ENCODE measurements at places on chromosomes 1 and 21. TPM values are rescaled to one million over a fixed set of nuclear protein-coding genes. Genes with fewer than 3 reads are reported as not detected.

GRCh38 chr21:36602735-36603134 is 96.2 kb upstream of the SIM2 start:
- DNase-seq: no peak

Gene DESI2
- 31.1 TPM for total RNA-seq

DNA sequence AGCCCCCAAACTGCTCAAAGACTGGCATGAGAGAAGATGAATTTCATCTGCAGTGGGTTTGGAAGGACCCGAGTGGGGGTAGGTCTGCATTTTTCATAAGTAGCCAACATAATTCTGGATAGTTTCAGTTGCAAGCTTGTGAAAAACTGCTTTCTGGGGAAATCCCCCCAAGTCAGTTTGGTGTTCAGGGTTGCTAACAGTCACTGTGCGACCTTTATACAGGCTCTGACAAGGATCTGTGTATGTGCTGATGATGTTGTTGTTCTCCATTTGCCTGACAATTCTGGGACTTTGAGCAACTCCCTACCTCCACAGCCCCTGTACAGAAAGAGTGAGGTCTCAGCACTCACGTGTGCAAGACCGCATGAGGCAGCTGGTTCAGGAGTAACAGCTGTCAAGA is 87.9 kb downstream of the SUSD4 start:
- DNase-seq: no peak

Gene LEMD1
- total RNA-seq: 6.1 TPM

- no peak for DNase-seq
Measured at GRCh38 chr1:47468709-47469389, 31.0 kb downstream of the FOXD2 start.

DNA sequence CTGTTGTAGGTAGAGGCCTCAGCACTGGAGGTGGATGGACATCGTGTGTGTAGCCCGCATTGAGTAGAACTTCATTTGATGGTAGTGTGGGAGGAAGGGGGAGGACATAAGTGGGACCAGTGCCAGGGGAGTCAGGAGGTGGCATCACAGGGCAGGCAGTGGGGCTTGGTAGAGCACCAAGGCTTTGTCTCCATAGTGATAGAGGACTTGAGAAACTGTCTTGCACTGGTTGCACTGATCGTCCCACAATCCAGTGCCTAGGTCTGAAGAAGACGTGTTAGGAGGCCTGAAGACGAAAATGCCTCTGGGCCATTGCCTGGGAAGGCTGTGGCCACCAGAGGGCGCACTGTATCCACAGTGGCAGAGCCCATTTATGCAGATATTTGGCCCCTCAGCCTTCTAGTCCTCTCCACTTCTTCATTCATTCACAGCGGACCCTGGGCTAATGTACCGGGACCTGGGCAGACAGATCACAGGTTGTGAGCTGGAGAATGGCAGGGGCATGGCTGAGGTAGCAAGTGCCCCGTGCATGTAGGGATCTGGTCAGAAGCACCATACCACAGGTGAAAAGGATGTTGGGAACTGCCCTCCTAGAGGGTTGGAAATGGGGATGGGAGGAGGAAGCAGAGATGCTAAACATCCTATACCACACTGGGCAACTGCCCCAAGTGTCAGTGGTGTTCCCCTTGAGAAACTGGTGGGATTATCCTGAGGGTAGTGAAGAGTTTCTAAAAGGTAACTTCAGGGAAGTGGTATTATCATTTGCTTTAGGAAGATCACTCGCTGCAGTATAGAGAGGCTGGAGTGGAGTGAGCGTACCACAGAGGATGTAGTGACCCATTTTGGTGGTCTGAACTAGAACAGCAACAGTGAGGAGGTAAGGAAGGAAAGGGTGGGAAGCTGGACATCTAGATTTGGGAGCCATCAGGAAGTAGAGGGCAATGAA is 95.3 kb downstream of the PIK3R3 start:
- peak; percentile 85 for DNase-seq

- DNase-seq: no peak
Measured at GRCh38 chr1:209727785-209728184, 23.1 kb downstream of the HSD11B1 start.

DNA sequence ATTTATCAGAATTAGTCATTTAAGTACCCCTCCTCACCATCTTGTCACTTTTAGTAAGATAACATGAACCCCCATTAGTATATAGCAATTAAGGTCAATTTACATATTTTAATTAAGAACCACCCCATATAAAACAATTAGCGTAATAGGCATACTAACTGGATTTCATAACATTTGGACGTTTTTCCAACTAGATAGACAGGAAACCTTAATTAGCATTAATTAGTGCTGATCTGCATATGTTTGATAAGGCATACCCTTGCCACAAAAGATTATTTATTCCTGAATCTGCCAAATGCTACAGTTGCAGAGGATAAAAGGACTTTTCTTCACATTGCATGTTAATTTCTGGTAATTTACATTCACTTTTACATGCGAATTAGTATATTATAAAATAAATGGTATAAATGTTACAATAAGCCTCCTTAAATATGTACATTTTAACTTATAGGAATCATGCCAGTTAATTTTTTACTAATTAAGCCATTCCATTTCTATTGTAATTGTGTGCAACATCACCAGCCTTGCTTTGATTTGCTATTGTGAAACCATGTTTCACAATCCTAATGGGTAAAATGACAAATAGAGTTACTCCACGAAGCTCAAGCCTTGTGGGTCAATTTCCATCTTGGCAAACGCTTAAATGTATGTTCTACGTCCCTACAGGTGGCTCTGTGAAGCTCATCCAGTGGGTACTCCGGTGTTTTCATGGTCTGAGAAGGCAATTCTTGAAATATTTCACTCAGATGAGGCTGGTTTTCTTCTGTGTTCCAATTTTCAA is 469.6 kb downstream of the DPYD start:
- no peak for DNase-seq

Gene OR2AK2
- total RNA-seq: not detected

Gene SPRR4
- total RNA-seq: not detected

- DNase-seq: no peak
Measured at GRCh38 chr1:21229246-21230000, 52.7 kb upstream of the EIF4G3 start.

Gene ARHGEF16
- total RNA-seq: 16.2 TPM

- no peak for DNase-seq
Measured at GRCh38 chr1:152777510-152778137, 2.7 kb downstream of the LCE1F start.

Gene LCE2B
- not detected for total RNA-seq

GRCh38 chr1:3561702-3562101 is 49.6 kb downstream of the MEGF6 start:
- DNase-seq: no peak

- DNase-seq: no peak
Measured at GRCh38 chr1:19477284-19478249, 7.8 kb downstream of the CAPZB start.

DNA sequence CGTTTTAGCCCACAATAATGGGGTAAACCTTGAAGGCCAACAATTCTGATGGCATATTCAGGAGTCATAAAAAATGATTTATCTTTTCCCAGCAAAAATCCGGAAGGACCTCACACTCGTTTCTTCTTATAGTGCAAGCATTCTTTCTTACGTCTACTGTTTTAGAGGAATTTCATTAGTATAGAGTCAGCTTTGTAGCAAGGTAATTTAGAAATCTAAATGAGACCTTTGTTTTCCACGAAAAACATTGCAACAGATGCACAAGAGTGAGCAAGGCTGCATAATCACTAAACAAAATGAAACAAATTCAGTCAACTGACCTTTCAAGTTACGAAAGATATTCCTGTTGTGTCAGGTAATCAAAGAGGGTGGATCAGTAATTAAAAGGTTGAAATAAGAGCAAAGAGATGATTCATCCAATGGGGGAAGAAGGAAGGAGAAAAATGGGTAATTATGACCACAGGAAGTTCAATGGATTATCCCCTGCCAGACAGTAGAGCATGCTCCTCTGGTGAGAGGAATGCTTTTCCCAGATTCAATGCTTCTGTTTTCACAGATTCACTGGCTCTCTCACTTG is 560 bp upstream of the CSDE1 start:
- DNase-seq: no peak

- no peak for DNase-seq
Measured at GRCh38 chr21:38181096-38181495, 75.7 kb upstream of the KCNJ15 start.

DNA sequence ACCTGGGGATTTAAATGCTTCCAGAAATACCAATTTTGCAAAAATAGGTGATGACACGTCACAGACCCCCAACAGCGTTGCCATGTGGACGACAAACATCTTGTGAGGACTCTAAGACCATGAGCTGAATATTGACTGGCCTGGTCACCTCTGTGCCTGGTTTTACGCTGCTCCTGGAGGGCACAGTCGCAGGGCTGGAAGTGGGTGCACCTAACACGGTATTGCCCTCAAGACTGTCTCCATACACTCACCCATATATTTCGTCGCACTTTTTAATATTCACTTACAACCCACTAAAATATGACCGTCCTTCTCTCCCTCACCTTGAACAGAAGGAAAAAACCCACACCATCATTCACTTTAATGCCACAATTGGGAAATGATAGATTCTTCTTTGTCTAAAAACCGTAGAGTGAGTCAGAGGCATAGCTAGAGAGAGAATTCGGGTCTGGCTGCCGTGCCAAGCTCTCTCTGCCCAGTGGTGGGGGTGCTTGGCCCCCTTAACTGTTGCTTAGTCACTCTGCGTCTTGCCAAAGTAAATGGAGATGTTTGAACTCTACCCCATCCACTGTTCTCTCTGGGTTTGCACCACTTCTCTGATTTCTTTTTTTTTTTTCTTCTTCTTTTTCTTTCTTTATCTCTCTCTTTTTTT is 40.8 kb upstream of the UTS2 start:
- DNase-seq: no peak

GRCh38 chr1:29247044-29247443 is 10.7 kb downstream of the PTPRU start:
- DNase-seq: no peak

Gene GPR3
- 0.66 TPM for total RNA-seq

Gene DCST1
- 0.66 TPM for total RNA-seq

Gene PPP1R12B
- total RNA-seq: 76.4 TPM

GRCh38 chr1:109090196-109091077 is at the start of gene TMEM167B:
Gene TMEM167B (plus strand): TSS chr1:109090764. CDS start chr1:109090873, 109 bp downstream.
- peak; percentile 89 for DNase-seq

- no peak for DNase-seq
Measured at GRCh38 chr1:167791281-167792187, 69.8 kb downstream of the MPZL1 start.

GRCh38 chr1:197810812-197811211 is 35.5 kb upstream of the DENND1B start:
- DNase-seq: no peak

Gene DAB1
- 0.66 TPM for total RNA-seq

Gene TNNT2
- 1.3 TPM for total RNA-seq

DNA sequence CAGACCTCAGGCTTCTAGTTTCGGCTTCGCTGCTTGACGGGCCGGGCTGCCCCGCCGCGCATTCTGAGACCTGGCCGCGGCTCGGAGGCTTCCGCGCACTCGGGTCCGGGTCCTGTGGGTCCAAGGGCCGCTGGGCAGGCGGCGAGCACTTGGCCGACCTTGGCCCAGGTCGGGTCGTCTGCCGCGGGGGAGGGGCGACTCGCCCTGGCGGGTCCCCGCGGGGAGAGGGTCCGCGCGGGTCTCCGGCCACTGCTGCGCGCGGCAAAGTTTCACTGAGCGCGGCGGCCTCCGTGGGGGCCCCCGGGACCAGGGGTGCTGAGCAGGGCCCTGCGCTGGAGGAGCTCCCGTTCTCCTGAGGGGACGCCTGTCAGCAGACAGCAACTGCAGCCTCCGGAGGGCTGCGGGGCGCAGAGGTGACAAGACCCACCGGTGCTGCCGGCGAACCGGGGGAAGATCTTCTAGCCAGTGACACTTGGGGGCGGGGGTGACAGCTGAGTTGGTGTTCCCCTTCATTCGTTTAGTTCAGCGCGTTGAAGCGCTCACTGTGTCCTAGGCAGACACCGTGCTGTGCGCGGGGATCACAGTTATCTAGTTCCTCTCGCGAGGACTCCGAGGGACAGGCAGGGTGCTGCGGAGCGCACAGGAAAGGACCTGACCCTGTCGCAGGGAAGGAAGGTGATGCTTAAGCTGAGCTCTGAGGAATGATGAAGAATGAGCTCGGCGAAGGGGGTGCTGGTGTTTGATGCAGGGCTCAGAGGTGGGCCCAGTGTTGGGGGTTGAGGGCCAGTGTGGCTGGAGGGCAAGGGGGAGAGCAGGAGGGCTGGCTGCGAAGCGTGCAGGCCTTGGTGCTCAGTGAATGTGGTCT is 725 bp downstream of the MTFR1L start:
- DNase-seq: no peak

All from breast epithelium (tissue), 4 donors.